ENCODE measurements at places on chromosomes 12 and 14.
A peak's percentile ranks its signal among the peaks of the same experiment; 100 is the strongest.

GRCh38 chr14:98514016-98514415, 758.0 kb downstream of the BCL11B start:
- no peak for DNase-seq

DNA sequence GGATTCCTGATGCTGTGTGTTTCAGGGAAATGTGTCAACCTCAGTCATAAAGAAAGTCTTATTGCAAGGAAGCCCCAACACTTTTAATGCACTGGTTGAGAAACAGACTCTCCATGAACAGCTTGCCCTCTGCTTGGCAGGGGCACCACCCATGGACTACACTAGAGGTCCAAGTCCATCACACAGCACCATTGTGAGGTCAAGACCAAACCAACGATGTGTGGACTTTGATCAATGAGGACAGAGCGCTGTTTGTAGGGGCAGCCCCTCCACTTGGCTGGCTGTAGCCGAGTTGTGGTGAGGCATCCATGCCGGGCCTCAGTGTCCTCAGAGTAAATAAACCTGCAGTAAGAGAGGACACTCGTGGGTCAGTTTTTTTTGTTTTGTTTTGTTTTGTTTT, 29.8 kb downstream of the ZFYVE21 start:
- no peak for DNase-seq

GRCh38 chr14:106308839-106309389, 782.5 kb downstream of the TMEM121 start:
- peak; percentile 0 for DNase-seq

DNA sequence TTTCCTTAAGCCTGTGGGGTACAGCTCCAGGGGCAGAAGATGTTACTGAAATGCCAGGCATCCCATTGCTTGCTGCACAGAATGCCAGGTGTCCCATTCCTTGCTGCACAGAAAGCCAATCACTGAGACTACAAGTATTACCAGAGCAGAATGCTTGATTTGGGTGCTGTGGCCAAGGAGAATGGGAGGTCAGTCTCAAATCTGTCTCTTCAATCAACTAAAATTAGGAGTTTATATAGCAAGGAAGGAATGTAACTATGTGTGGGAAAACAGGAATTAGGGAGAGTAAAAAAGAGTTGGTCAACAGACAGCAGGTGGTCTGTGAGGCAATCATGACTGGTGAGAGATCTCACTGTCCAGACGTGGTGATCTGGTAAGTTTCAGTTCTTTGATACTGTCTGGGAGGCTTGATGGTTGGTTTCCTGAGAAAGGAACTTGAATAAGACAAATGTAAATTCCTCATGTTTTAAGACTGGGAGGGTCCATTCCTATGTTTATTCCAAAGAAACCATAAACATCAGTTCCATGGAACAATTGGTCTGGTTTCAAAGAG, 31.2 kb upstream of the VASH1 start:
- DNase-seq: no peak

GRCh38 chr12:77782766-77783165, 47.9 kb upstream of the NAV3 start:
- DNase-seq: no peak

DNA sequence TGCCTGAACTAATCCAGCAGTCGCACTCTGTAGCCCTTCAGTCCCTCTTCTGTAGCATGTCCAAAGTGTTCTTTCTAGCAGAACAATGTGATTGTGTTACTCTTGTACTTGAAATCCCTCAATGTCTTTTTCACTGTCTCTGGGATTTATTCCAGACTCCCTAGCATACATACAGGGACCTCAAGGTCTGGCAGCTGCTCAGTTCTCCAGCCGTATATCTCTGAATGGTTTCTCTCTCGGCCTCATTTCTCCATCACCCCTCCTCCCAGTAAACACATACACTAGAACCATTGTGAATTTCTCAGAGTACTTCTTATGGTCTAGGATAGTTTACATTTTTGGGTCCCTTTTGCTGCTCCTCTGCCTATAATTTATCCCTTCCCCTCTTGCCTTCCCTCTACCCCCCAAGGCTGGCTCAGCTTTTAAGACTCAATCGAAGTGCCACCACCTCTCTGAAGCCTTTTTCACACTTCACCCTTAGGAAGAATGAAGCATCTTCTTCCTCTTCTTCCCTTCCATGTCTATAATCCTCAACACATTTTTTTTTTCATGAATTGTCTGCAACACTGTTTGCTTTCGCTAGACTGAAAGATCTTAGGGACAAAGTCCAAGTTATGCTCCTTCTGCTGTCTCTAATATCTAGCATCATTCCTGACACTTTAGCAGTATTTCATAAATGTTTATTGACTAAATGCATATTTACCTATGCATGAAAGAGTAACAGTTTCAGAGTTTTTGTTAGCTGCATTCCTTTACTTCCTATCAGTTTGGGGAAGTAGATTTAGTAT, 446.1 kb downstream of the ZFP36L1 start:
- no peak for DNase-seq

- DNase-seq: peak; percentile 74
Measured at GRCh38 chr14:36520601-36521525, 831 bp upstream of the NKX2-1 start.

- no peak for DNase-seq
Measured at GRCh38 chr12:104313568-104314241, 10.2 kb downstream of the EID3 start.

- DNase-seq: peak; percentile 94
Measured at GRCh38 chr14:104970231-104971068, 7.7 kb downstream of the AHNAK2 start.

GRCh38 chr14:96250485-96250884, 5.5 kb upstream of the BDKRB1 start:
- DNase-seq: no peak

- DNase-seq: no peak
Measured at GRCh38 chr14:85293612-85294234, 236.2 kb upstream of the FLRT2 start.

Measured in astrocyte of the hippocampus (primary cell).